ENCODE measurements at places on chromosomes 6 and 20.
A peak's percentile ranks its signal among the peaks of the same experiment; 100 is the strongest.

GRCh38 chr6:14066782-14067406 is 50.7 kb upstream of the CD83 start:
- peak; percentile 84 for DNase-seq

DNA sequence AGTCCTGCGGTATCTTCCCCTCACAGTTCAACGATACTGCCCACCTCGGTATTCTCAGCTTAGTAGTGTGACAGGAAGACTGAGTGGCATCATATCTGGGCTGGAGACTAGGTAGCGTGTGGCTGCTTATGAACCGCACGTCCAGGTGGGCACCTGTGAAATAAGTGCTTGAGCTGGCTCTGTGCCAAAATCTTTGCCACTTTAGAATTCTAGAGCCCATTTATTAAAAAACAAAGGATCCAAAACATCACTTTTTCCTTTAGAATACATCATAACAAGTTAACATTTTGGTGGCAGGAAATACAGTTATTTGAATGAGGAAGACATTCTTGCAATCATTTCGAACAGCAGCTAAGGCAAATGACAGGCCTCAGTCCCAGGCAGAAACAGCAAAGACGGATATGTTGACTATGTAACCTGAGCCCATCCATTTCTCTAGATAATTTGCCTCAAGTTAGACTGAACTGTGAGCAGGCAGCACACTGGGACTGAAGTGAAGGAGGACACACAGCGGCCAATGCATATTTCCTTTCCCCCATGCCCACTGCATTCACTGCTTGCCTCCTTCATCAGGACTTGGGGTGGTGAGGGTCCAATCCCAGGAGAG is 136.6 kb downstream of the GMDS start:
- DNase-seq, result no peak

DNA sequence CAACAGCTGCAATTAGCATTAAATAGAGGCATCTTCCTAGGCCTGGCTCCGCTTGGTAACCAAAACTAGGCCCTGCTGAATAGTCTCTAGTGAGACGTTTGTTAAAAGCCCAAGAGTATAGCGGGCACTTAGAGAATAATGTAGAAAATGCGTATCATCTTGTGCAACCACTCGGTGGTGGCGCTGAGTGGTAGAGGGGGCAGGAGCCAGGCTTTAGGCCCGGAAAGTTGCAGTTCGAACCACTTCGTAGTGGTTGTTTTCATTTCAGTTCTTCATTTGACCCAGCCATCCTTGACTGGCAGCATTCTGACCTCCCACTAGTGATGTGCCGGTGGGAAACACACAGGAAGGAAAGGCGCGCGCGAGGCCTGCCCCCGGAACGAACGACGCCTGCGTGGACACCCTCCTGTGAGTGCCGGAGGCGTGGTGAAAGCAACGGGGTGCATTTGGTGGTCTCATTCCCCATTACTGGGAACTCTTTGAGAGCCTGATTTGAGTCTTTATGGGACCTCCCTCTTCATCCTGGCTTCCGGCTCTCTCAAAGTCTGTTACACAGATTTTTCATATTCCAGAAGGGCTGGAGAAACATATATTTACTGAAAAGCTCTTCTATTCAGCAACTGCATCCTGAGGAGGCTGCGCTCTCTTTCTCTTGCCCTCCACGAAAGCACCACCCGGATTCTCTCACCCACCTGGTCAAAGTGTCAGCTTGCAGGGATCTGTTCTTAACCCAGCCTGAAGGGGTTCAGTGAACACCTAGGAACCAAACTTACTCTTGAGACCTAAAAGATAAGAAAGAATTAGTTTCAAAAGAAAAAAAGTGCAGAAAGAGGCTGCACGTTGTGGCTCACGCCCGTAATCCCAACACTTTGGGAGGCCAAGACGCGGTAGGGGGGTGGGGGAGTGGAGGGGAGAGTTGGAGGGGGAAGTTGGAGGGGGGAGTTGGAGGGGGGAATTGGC is 18.2 kb downstream of the GPX5 start:
- DNase-seq, result peak; percentile 8

- DNase-seq, result no peak
Measured at GRCh38 chr20:8898823-8899222, 170.1 kb upstream of the PLCB4 start.

GRCh38 chr20:53522696-53523095 is 70.9 kb downstream of the ZNF217 start:
- no peak for DNase-seq

- DNase-seq, result no peak
Measured at GRCh38 chr20:47258745-47259695, 97.5 kb downstream of the ZMYND8 start.

- no peak for DNase-seq
Measured at GRCh38 chr6:167832497-167833395, 6.0 kb downstream of the AFDN start.

- DNase-seq, result no peak
Measured at GRCh38 chr6:40963019-40963418, 76.0 kb downstream of the UNC5CL start.

DNA sequence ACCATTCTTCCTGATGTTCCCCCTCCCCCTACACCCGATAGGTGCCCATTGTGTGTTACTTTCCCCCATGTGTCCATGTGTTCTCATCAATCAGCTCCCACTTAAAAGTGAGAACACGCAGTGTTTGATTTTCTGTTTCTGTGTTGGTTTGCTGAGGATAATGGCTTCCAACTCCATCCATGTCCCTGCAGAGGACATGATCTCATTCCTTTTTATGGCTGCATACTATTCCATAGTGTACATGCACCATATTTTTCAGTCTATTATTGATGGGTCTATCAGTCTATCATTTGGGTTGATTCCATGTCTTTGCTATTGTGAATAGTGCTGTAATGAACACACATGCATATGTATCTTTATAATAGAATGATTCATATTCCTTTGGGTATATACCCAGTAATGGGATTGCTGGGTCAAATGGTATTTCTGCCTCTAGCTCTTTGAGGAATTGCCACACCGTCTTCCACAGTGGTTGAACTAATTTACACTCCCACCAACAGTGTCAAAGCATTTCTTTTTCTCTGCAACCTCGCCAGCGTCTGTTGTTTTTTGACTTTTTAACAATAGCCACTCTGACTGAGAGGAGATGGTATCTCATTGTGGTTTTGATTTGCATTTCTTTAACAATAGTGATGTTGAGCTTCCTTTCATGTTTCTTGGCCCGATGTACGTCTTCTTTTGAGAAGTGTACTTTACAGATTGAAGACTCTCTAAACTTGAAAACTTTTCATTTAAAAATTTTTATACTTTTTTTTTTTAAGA is 41.0 kb upstream of the GCNT2 start:
- no peak for DNase-seq

GRCh38 chr6:112683106-112683505 is 336.0 kb downstream of the RFPL4B start:
- DNase-seq, result no peak

DNA sequence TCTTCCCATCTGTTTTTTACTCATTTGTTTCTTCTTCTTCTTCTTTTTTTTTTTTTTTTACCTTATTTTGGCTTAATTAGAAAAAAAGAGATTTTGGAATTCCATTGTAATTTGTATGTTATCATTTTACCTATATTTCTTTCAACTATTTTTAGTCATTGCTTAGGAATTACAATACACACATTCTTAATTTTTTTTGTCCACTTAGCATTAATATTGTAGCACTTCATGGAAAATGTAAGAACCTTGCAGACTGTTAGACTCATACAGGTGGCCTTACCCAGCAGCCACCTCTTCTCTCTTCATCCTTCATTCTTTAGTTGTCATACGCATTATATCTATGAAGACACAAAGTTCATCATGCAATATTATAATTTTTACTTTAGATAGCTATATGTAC is 5.8 kb upstream of the SLC18B1 start:
- DNase-seq, result no peak

DNA sequence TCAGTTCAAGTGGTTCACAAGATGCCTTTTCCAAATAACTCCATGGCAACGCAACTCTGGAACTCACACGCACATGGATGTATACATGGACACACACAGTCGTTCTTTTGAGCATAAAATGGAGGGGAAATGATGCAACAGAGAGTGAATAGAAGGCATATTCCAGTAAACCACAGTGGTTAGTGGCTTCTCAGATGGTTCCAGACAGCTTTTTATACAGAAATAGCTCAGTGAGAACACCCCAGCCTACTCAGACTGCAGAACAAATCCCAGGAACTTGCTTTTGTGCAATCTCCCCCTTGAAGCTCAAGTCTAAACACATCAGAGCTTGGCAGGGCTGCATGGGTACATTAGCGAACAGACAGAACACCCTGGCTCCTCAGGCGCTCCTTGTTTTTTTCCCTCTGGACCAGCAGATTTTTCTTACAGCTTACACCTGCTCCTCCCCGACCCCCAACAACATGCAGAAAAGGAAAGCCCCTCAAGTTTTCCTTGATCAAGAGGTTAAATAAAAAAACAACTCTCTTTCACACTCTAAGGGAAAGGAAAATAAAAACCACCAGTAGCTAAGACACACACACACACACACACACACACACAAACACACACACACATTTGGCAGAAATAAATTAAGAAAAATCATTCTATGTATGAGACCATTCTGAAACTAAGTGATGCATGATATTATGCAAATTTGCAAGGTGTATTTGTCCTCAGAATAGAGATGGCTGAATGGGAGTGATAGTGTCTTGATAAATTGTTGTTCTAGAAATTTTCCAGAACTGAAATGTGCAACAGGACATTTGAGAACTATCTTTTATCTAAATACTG is 51.2 kb upstream of the RANBP9 start:
- peak; percentile 99 for DNase-seq

Data from fibroblast of upper back skin (primary cell).